ENCODE measurements at places on chromosomes 2 and 18.

DNA sequence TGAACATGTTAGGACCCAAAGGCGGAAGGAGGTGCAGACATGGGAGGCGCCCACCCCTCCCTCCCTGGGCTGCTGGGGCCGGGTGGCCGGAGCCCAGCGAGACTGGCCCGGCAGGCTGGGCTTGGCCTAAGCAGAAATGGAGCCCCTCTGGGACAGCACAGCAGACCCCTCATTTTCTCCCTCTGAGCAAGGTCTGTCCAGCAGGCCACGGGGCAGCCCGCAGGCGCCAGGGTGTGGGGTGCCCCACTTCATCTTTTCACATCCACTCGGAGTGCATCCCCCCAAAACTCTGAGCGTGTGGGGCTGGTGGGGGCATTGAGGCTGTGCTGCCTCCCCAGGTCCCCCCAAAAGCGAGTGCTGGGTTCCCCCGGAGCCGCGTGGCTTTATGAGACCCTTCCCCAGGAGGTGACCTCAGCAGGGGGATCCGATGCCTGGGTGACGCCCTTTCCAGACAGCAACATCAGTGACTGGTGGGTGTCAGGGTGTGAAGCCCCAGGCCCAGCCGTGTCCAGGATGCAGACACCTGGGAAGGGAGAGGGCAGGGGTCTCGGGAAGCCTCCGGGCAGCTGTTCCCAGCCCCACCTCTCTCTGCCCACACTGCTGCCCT, 36.7 kb upstream of the GPC1 start:
- DNase-seq = no peak

GRCh38 chr2:120559401-120559800, 176.3 kb upstream of the GLI2 start:
- DNase-seq = no peak

- DNase-seq = no peak
These were observed 34.6 kb upstream of the C2orf15 start for GRCh38 chr2:99106913-99107312.

- no peak for DNase-seq
These were observed 306.9 kb upstream of the NT5C1B start for GRCh38 chr2:18896125-18896764.

DNA sequence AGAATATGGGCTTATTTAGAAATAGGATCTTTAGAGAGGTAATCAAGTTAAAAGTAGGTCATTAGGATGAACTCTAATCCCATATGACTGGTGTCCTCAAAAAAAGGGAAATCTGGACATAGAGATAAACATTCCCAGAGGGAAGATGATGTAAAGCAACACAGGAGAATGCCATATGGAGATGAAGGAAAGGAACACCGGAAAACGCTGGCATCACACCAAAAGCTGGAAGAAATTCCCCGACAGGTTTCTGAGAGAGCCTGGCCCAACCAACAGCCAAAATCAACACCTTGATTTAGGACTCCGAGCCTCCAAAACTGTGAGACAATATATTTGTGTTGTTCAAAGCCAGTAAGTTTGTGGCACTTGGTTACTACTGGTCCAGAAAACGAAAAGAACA, 296.7 kb downstream of the DSEL start:
- DNase-seq = no peak

DNA sequence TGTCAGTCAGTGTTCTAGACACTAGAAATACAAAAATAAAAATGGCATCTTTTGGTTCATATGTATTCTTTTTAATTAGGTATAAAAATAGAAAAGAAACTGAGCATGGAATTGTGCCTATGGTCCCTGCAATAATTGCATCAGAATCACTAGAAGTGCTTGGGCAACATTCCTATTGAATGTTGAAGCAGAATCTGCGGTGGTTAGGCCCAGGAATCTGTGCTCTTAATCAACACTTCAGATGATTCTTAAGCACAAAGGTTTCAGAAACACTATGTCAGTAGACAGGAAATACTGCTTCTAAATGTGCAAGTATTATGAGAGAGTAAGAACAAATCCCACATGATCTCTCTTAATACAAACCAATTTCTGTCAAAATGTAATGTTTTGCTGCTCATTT, 20.3 kb upstream of the RBBP8 start:
- DNase-seq = no peak

DNA sequence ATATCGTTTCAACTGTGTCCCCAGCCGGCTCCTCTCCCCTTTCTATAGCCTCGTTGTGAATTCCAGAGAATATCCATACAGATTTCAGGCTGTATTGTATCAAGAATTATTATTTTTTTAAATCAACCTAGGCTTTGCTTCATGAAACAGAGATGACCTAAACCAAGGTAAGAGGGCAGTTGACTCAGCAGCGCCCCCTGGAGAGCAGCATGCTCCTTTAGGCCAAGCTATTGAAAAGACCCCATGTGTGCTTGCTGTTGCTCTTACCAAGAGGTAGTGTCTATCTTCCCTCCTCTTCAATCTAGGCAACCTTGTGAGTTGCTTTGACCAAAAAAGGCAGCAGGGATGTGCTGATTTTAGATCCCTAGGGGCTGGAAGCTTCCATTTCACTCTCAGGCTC, 426.7 kb upstream of the SMIM21 start:
- no peak for DNase-seq

- no peak for DNase-seq
These were observed 144.4 kb upstream of the ITGA6 start for GRCh38 chr2:172282944-172283343.

GRCh38 chr2:234502285-234502918, 5.5 kb upstream of the ARL4C start:
- DNase-seq = no peak

DNA sequence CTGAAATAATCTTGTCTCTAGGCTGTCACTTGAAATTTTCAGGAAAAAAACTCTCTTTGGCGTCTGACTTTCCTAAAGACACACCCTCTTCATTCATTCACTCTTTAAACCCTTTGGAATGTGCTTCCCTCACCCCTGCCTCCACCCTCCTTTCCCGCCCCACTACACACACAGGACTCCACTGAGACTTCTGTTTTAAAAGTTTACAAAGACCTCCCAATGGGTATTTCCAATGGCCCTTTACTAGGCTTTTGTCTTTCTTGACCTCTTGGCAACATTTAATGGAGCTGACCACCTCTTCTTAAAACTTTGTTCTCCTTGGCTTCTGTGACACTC, 96.1 kb downstream of the RBMS1 start:
- no peak for DNase-seq
